ENCODE measurements at places on chromosomes 1 and 21.

DNA sequence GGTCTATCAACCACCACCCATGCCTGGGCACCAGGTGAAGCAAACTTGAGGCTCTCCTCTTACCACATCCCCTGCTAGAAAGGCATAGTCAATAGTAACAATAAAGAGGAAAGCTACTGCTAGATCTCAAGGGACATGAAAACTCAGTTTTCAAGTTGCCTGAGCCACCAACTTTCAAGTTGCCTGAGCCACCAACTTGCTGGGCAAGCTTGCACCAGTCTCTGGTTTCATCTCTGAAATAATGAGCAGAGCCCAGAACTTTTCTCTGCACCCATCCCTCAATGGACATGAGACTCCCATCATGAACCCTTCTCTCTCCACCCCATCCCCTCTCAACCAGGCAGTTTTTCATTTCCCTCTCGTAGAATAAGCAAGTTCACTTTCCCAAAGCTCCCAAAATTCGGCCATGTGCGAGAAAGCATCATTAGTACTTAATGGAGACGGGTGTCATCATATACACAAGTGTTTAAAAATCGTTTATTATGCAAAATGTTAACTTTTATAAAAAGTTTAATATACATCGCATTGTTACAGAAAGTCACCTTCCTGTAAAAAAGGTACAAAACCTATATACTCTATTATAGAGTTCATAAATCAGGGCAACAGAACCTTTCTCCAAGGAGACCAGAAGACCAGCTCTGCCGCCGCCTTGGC, 1.7 kb downstream of the ID3 start:
- DNase-seq = no peak

DNA sequence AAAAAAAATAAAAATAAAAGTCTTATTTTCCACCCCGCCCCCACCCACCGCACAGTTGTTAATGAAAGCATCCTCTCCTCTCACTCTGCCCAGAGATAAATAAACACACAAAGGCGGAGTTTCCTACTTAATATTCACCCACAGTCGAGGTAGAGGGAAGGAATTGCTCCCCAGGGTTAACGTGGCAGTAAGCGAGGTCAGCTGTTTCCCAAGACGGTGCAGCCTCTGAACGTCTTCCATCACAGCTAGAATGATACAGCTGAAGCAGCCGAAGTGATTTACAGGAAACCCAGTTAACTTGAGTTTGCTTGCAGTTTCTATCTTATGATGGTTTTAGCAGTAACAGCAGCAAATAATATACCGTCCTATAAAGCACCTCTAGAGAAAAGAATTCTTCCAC, 283.9 kb downstream of the PBX1 start:
- no peak for DNase-seq

DNA sequence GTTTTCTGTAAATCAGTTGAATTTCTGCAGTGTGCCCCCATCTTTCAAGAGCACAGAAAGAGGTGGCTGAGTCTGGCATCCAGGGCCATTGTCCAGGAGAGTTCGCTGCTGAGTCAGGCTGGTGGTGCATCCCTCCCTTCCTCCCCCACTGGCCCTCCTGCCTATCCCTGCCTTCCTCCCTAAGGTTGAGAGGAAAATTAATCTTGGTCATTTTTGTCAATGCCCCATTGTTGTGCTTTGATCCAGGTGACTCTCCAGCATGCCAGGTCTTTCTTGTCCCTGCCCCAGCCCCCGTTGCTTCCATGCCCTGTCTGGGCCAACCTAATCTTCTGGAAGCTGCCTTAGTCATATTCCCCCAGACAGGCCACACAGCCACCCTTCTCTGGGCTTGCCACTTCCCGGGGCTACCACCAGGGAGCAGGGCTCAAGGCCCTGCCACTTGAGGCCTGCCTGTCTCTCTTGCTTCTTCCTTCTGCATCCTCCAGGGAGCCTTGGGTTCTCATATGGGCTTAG, 26.6 kb downstream of the PROK1 start:
- no peak for DNase-seq

DNA sequence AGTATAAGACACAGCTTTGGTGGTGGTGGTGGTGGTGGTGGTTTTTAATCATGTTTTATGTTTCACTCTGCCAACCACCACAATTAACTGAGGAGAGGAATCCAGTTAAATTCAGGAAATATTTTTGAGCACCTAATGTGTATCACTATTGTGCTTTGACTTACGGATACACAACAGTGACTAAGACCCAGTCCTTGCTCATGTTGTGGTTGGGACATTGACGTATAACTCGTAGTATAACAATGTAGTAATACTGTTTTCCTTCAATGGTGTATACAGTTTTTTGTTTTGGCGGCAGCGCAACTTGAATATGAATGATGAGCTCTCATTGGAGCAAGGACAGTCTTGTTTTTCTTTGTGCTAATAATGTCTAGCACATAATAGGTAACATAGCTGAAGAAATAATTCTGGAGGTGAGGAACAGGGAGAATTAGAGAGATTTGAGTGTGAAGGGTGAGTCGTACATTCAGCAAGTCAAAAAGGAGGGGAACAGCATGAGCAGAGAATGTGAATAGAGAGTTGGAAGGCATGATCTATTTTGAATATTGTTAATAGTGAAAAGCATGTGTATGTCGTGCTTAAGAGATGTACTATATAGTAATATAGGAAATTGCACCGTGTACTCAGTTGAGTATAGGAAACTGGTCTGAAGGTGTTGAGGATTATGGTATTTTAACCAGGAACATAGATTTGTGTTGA, 5.5 kb downstream of the CACYBP start:
- no peak for DNase-seq

- DNase-seq = no peak
These were observed 159.8 kb upstream of the SGIP1 start for GRCh38 chr1:66374148-66374547.

DNA sequence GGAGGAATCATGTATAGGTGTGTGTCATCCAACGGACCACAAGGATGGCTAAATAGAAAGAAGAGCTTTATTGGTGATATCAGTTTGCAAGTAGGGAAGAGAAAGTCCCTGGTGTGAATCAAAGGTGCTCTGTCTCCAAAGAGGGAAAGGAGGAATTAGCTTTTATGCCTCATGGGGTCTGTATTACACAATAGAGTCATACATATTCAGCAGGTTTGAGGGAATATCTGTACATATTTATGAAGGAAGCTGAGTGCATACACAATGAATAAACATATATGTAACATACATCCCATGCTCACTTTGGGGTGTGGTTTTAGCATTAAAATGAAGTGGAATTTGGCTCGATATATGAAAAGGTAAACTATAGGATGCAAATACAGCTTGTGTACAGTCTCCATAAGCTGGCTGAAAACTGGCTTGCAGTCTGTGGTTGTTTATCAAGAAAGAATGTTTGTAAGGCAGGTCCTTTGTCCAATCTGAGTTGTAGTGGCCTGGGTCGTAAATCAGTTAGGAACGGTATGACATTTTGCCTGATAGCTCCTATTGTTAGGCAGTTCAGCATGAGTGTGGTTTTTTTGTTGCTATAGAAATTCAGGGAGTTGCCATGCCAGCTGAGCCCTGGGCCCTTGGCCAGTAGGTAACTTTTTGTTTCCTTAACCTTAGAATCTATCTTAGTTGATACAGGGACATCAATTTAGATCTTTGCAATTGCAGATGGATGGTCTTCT, 198.0 kb upstream of the ZP4 start:
- no peak for DNase-seq

DNA sequence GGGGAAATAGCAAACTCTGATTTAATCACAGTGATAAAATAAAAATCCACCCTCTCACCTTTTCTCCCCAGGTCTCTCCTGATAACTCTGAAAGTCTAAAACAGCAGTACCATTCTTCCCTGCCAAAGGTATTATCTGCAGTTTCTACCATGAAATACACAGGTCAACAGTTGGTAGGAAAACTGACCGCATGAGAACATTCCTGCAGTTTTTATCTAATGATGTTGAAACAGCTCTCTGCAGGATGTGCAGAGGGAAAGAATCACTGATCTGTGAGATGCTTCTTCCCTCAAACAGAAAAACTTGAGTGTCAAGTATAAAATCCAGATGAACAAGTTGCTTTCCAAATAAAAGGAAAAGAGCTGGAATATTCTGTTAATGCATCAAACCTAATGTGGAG, 39.1 kb downstream of the KCNJ6 start:
- no peak for DNase-seq

GRCh38 chr1:18529714-18530113, 49.0 kb downstream of the KLHDC7A start:
- DNase-seq = no peak

DNA sequence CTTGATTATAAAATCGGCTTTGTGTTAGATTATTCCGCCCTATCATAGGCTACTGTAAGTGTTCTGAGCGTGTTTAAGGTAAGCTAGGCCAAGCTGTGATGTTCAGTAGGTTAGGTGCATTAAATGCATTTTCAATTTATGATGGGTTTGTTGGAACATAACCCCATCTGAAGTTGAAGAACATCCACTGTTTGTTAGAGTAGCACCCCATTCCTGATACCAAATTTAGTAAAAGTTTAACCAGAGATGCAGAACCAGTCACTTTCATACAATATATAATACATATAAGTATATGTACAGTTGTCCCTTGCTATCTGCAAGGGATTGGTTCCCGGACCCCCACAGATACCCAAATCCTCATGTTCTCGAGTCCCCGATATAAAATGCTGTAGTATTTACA, 16.1 kb downstream of the UBASH3A start:
- DNase-seq = no peak

GRCh38 chr1:31760471-31761470, 3.4 kb downstream of the ADGRB2 start:
- peak; percentile 22 for DNase-seq

GRCh38 chr1:47894410-47895278, 102.5 kb downstream of the TRABD2B start:
- no peak for DNase-seq

- DNase-seq = peak; percentile 8
These were observed 56.5 kb downstream of the CDC7 start for GRCh38 chr1:91557039-91557690.

DNA sequence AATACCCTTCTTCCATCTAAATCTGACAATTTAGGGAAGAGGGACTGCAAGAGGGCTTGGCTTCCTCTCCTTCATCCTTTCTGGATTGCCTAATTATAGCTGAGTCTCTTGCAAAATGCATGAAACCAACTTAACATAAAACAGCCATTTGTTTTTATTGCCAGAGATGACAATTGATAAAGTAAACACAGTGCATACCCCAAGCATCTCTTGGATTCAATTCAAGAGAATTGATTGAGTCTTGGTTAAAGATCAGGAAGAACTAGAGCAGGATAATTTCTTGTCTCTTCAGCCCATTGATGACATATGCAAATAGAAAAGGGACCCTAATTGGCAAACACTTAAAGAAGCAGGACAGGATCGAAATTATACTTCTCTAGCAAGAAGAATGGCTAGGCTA, 617.1 kb upstream of the PTBP2 start:
- no peak for DNase-seq

DNA sequence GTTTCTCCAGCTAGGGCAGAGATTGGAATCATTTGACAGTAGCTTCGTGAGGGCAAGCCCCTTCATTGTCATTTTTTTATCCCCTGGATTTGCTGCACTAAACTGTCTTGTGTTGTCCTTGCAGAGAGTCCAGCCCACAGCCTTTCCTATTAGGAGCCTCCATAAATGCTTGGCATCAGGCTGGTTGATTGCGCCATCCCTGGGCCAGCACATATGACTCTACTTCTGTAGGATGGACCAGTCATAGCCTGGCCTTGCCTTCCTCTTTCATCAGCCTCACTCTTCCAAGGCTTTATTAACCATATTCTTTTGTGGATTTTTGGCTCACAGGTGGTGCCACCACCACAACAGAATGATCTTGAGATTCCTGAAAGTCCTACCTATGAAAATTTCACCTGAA, 31.4 kb downstream of the LY9 start:
- DNase-seq = no peak

DNA sequence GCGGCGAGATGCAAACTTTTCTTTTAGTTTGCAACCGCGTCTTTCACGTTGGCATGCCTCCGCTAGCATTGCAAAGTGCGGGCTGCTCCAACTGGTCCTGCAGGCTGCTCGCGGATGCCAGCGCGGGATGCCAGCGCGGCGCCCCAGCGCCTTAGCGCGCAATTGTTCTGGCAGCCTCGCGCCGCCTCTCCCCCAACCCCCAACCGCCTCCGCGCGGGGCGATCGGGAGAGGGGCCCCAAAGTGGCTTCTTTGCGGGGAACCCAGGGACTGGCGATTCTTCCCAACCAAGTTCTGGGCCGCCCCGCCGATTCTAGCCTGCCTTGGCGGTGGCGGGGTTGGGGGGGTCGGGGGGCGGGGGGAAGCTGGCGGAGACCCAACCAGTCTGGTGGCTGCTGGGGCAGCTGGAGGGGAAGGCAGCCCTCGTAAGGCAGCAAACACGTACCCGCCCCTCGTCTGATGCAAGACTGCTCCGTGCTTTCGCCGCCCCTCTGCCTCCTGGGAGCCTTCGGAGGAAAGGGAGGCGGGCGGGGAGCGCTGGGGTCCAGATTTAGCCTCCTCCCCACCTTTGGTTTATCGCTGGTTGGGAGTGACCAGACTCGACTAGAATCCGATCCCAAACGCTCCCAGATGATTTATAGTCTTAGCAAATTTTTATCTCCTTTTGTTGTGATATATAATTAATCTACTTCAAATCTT, 756 bp downstream of the PHGDH start:
- DNase-seq = peak; percentile 29

- no peak for DNase-seq
These were observed 39.7 kb downstream of the ANKRD13C start for GRCh38 chr1:70314706-70315304.

GRCh38 chr1:3350506-3351261, 103.8 kb upstream of the ARHGEF16 start:
- peak; percentile 40 for DNase-seq

GRCh38 chr1:244830639-244831038, 4.8 kb upstream of the COX20 start:
- no peak for DNase-seq

GRCh38 chr1:212752934-212753497, 38.6 kb downstream of the NSL1 start:
- no peak for DNase-seq

- no peak for DNase-seq
These were observed 21.9 kb upstream of the ID3 start for GRCh38 chr1:23581219-23581618.

GRCh38 chr1:109997867-109998229, 13.3 kb downstream of the AHCYL1 start:
- DNase-seq = no peak

DNA sequence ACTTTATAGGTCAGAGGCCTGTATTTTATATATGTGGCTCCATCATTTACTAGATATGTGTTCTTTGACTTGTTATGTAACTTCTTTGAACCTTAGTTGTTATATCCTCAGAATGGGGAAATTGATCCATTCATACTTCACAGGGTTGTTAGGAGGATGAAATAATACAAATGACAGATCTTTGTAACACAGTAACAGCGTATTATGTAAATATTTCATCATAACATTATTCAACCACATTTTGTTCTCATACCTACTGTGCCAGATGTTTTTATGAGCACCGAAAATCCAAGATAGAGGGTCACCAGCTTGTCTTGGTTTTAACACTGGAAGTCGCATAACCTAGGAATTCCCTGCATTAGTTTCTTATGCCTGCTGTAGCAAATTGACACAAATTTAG, 3.3 kb downstream of the SUCO start:
- no peak for DNase-seq

GRCh38 chr1:165917166-165917565, 89.8 kb downstream of the UCK2 start:
- no peak for DNase-seq

GRCh38 chr1:192443616-192444015, 126.8 kb downstream of the RGS21 start:
- no peak for DNase-seq

GRCh38 chr1:110123224-110123623, 11.0 kb downstream of the UBL4B start:
- no peak for DNase-seq

GRCh38 chr1:14347776-14348175, 250.7 kb upstream of the KAZN start:
- DNase-seq = no peak
